ENCODE measurements at places on chromosomes 16 and 17.
A peak's percentile ranks its signal among the peaks of the same experiment; 100 is the strongest.

DNA sequence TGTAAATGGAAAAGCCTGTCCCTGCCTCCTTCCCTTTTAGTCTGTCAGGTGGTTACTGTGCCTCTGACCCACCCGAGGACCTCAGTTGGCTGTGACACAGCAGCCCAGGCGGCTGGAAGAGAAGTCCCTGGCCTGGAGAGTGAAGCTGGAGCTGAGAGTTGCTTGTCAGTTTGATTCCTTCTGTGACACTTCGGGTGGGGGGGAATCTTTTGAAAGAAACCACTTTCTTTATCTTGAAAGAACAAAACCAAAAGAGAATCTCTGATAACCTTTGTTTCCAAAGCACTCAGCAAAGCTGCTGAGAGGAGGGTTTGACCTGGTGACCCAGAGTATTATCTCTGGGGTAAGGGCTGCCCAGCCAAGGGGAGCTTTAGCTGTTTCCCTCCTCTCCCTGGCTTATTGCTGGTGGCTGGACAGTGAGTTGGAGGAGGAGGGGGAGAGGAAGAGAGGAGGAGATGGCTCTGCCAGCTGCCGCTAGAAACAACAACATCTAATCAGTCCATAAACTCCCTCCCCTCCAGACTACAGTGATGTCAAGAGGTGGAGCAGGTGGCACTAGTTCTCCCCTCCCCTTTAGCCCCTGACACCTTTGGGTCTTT, 34.0 kb downstream of the YPEL2 start:
- peak; percentile 35 for DNase-seq

DNA sequence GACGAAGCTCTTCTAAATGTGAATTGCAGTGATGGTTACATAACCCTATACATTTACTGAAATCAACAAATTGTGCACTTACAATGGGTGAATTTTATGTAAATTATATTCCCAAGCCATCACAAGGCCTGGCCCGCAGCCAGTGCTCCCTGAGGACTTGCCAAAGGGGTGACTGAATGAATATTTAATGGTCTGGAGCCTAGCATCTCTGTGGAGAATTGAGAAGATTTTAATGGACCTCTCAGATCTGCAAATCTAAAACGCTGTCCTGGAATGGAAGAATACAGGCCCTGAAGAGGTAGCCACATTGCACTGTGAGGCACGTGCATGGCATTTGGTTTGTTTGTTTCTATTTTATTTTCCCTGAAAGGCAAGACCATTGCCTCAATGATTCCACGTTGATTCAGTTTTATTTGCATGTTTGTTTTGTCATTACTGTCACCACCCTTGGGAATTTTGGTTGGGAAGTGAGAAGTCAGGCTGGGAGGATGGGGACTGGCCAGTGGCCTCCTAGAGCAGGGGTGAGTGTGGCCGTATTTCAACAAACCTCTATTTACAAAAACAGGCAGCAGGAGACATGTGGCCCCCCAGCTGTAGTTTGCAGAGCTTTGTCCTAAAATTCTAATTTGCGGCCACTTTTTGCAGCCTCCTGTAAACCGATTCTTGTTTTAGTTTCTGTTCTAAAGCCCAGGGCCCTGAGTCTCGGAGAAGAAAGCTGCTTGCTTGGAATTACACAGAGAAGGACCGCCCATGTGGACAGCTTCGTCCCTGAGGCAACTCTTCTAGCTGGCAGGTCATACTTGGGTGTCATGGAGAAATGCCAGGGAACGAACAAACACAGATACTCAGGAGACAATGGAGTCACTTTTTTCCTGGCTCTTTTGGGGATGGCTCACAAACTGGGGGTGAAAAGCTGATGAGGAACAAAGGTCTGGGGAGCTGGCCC, 40.5 kb upstream of the GCSH start:
- no peak for DNase-seq

GRCh38 chr17:50681263-50682200, 26.2 kb downstream of the ANKRD40 start:
- DNase-seq, result peak; percentile 40

DNA sequence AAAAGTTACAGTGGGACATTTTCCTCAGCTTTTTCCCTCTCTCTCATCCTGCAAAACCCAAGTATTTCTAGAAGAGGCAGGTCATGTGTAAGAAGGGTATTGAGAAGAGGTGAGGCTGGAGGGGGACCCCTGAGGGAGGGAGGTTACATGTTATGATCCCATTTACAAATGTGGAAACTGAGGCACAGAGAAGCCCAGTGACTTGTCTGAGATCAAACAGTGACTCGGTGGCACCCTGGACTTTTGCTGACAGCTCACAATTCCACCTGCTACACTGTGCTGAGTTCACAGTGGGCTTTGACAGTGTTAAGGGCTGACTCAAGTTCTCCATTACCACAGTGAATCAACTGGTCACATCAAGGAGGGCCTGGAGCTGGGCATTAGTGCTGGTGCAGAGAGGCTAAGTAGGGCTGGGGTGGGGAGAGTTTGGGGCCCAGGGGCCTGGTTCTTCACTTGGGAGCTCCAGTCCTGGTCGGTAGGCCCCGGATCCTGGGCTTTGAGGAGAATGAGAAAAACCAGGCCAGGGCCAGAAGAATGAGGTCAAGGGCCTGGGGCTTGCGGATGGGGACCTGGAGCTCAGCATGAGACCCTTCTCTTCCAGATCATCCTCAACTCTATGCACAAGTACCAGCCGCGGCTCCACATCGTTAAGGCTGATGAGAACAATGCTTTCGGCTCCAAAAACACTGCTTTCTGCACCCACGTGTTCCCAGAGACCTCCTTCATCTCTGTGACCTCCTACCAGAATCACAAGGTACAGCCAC, 26.0 kb downstream of the TBX4 start:
- DNase-seq, result no peak

- DNase-seq, result peak; percentile 81
Observed at GRCh38 chr17:48131216-48131824, 23.8 kb downstream of the SNX11 start.

DNA sequence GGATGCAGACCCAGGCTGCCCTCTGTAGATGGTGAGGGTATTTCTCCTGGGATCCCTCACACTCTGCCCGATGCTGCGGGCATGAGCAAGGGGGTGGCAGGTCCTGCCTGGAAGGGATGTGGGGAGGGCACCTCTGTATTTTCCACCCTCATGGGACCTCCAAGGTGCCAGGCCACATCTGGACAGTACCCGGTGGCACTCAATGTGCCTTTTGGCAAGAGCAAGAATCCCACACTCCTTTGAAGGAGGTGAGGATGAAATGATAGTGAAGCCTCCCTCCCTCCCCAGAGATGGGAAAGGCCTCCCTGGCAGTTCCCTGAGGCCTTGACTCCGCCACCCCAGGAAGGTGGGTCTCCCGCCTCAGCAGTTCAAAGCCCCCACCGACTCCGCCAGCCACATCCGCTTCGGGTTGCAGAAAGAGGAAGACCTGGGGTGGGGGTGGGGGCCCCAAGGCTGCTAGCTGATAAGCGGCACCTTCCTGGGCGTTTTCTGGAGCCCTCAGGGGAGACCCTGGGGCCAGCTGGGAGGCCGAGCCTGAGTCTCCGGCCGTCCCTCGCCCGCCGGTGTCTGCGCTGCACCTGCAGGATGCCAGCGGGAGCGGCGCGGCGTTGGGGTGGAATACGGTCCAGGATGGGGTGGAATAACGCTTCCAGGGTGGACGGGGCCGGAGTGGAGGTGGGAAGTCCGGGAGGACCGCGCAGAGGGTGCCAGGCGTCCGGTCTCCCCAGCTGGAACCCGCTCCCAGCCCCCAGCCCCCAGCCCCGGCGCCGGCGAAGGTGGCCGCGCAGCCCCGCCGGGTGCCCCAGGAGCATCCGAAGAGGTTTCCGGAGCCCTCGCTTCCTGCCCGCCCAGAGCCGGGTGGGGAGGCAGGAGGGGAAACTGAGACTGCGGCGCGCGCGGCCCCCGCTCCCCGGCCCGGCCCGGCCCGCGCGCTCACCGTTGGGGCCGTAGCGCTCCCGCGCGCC, 718 bp downstream of the ATP2A3 start:
- no peak for DNase-seq

- peak; percentile 70 for DNase-seq
Observed at GRCh38 chr17:80866050-80866793, 125.4 kb upstream of the CHMP6 start.

GRCh38 chr17:56939869-56940484, 20.9 kb downstream of the COIL start:
- peak; percentile 83 for DNase-seq

Data from erythroblast (primary cell).